ENCODE measurements at places on chromosomes 1 and 21.
A peak's percentile ranks its signal among the peaks of the same experiment; 100 is the strongest.

DNA sequence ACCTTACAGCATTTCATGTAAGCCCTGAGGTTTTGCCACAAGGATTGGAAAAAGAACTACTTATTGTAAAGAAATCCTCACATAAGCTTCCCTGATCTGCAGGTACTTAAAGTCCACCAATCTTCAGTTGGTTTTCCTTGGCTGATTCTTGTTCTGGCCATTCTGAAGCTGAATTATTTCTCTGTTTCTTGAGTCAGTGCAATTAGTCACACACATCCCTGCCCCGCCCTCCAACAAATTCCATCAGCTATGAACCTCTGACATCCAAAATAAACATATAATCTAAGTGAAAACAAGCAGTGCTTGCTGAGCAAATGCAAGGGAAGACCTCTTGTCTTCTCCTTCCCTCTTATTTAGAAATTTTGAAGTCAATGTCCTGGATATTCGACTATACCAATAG is 8.2 kb upstream of the FNDC7 start:
- no peak for DNase-seq

DNA sequence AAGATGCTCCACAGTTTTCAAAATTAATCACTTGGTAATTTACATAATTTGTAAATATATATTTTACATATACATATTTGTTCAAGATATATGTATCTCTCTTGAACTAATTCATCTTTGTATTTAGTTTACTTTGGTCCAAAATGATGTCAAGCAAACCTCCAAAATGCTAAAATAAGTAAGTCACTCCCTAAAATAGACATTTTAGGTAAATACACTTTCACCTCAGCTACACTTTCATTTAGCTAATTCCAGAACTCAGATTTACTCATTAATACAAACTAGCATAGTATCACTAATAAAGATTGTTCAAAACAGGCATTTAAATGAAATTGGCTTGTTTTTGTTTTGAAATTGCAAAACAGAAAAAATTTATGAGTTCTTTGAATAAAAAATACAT is 40.6 kb downstream of the AHCTF1 start:
- no peak for DNase-seq

DNA sequence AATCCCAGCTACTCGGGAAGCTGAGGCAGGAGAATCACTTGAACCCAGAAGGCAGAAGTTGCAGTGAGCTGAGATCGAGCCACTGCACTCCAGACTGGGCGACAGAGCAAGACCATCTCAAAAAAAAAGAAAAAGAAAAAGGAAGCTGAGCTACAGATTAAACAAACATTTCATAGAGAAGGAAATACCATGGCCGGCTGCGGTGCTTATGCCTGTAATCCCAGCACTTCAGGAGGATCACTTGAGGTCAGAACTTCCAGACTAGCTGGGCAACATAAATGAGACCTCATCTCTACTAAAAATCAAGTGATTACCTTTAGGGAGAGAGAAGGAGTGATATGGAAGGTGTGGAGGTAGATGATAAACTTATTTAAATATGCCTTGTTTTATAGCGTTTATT is 14.0 kb upstream of the CFAP126 start:
- DNase-seq = no peak

DNA sequence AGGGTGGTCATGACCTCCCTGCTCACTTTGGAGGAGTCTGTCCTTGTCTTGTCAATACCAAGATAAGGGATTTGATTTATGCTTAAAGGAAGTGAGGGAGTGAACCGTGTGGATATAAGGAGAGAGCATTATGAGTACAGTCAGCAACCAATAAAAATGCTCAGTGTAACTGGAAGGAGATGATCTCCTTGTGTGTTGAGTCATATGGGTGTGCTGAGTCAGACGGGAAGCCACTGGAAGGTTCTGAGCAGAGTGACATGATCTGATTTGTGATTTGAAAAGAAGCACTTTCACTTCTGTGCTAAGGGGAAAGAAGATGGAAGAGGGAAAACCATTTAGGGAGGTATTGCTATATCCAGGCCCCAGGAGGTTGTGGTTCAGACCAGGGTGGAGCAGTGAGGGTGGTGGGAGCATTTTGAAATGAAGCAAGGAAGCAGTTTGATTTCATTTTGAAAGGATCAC is 2.5 kb upstream of the BCL10 start:
- DNase-seq = no peak

- no peak for DNase-seq
Observed at GRCh38 chr1:7278045-7278444, 492.8 kb downstream of the CAMTA1 start.

GRCh38 chr1:206842854-206843253 is 22.6 kb upstream of the IL20 start:
- DNase-seq = no peak

- DNase-seq = no peak
Observed at GRCh38 chr1:175380521-175381300, 188.1 kb upstream of the KIAA0040 start.

- no peak for DNase-seq
Observed at GRCh38 chr1:163273766-163274441, 47.9 kb upstream of the NUF2 start.

- DNase-seq = no peak
Observed at GRCh38 chr1:152906023-152906565, 2.3 kb upstream of the IVL start.

DNA sequence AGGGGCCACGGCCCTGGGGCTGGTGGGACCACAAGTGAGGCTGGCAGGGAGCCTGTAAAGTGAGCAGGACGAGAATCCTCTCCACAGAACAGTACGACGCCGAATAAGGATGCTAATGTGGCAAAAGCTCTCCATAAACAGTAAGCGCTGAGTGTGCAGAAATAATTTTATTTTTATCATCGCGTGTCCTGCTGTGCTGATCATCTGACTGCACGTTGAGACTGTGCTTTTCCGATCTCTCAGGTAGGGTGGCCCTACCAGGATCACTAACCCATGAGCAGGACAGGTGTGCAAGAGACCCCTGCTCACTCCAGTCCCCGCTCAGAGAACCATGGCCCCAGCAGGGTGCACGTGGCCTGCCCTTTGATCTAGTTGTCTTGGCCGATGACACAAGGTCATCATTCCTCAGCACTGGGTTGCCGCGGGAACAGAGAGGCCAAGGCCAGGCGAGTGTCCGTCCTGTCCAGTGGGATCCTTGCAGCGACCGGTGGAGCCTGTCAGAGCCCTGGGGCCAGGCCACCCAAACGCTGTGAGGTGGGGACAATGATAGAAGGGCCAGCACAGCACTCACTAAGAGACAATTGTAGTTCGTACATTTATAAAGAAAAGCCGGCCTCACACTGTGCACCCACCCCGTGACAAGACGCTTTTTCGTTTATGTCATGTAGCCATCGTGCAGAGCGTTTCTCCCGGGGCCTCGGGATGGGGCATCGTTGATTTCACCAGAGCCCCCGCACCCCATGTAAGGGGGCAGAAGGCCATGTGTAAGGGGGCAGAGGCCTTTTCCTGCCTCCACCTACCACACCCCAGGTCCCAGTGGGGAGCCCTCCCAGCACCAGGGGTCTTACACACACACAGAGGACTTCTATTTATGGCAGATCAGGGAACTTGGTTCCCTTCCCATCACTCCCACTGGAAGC is 52.7 kb upstream of the ADARB1 start:
- no peak for DNase-seq

DNA sequence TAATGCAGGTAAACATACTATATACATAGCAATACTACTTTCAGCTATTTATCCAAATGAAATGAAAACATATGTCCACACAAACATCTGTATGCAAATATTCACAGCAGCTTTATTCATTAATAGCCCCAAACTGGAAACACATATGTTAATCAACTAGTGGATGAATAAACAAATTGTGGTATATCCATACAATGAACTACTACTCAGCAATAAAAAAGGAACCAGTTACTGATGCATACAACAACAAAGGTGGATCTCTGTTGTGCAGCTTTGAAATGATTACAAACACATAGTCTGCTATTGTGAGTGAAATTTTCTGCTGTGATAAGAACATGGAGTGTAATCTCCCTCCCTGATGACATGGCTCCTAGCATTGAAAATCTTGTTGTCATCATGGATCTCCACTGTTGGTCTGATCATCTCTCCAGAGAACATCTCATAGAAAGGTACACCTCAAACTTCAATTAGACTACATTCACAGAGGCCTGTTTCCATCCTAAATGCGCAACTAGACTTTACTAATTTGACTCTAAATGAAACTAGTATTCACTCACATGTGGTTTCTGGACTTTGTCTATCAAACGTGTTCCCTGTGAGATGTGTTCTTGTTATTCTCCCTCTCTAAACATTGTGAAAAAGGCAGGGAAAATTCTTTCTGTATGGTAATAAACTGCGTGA is 10.7 kb downstream of the INTS7 start:
- DNase-seq = no peak

DNA sequence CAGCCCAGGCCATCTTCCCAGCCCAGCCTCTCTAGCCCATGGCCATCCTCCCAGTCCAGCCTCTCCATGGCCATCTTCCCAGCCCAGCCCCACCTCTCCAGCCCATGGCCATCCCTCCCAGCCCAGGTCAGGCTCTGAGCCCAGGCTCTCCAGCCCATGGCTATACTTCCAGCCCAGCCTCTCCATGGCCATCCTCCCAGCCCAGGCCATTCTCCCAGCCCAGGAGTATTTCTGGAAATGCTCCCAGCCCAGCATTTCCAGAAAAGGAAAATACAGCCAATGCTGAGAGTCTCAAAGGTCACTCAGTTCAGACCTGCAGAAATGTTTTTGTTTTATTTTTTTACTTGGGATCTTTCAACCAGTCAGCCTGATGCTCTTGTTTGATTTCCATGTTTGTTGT is 70.0 kb upstream of the ZNF281 start:
- no peak for DNase-seq

DNA sequence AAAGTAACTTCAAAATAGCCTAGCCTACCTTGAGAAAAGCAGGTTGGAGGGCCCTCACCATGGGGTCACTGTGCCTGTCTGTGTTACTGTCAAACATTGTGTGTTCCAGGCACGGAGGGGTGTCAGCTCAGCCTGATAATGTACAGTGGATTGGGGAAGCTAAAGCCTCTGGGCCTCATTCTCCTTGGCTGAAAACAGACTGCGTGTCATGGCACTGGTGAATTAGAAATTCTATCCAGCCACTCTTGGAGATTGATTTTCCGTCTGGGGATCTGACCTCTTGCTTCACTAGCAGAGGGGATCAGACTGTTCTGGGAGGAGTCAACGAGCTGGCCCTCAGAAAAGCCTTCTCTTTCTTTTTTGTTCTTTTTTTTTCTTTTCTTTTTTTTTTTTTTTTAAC is 123.5 kb upstream of the HOOK1 start:
- DNase-seq = no peak

GRCh38 chr21:38987633-38988508 is 182.1 kb downstream of the ETS2 start:
- no peak for DNase-seq

GRCh38 chr1:185398022-185398421 is 81.0 kb upstream of the IVNS1ABP start:
- DNase-seq = no peak

DNA sequence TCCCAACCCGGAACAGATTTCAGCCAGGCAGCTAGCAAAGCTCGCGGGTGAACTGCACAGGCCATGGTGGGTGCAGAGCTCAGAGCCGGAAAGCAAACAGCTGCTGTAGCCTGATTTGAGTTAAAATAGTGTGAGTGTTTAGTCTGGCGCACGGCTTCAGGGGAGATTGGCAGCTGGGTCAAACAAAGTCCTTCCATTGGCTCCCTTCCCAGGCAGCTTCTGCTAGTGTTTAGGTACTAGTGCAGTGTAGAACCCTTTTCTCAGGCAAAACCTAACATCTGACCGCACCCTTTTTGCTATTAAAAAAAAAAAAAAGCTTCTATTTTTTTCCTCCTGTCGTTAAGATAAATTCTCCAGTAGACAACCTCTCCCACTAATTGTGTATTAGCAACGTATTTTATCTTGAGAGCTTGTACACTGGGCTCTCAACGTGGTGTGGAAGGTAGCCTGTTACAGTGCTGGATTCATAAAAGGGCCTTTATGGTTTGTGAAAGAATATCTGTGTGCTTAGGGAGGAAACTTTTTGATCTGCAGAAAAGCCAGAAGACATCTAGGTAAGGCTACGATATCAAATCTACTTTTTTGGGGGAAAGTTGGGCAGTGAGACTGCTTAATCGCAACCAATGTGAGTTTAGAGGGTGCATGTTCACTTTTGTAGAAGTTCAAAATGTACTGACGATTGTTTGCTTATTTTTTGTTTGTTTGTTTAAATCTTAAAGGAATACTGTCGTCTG is 689.6 kb downstream of the USP25 start:
- peak; percentile 73 for DNase-seq

DNA sequence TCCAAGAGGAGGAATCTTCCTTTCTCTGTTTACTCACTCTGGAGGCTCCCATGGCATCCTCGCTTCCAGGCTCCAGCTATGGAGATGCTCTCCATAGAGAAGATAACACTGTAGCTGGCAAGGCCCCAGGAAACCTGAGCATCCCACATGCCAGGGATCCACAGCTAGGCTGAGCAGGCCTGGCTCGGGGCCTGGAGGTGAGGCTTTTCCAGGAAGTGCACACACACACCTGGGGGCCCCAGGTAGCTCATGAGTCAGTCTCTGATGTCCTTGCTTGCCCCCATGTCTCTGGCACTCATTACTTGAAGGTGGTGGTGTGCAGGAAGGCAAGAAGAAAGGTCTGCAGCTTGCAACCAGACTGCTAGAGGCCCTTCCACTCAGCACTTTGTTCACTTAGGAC is 5.5 kb upstream of the LCE5A start:
- DNase-seq = no peak

DNA sequence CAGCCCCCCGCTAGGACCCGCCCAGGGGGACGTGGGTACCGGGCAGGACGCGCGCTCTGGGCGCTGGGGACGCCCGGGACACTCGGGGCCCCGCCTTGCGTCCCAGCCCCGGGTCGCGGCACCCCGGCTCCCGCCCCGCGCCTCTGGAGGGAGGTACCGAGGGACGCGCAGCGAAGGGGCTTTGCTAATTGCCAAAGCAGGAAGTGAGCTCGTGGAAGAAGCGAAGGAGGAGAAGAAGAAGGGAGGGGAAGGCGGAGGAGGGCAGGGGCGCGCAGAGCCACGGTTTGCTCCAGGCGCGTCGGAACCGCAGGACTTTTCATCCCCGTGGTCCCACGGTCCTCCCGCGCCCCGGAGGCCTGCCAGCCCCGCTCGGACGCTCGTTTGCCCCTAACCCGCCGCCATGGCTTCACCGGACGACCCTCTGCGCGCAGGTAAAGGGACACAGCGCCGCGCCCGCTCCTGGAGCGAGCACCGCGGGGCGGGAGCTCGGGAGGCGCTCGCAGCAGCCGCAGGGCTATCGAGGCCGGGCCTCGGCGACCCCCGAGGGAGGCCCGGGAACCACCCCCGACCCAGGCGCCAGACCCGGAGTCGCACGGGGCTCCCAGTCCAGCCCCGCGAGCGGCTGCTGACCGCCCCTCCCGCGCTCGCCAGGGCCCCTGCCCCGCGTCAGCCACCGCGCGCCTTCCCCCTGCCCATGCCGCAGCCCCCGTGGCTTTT is 1.3 kb downstream of the EDARADD start:
- no peak for DNase-seq

DNA sequence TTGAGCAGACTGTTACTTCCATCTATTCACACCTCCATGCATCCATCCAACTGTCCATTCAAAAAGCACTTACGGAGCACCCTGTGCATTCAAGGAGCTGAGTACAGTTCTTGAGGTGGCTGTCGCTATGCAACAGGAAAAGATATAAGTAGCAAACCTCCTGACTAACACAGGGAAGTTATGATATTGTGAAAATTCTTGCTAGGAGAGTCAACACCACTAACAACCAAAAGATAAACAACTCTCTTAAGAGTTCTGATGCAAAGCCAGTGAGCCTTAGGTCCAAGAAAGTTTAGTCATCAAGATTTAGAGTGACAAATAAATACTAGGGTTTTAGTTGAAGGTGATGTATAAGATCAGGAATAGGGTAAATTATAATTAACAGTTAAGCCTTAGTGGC is 44.5 kb upstream of the TRIM45 start:
- no peak for DNase-seq
